ENCODE measurements at places on chromosomes 11 and 22.
A peak's percentile ranks its signal among the peaks of the same experiment; 100 is the strongest.

DNA sequence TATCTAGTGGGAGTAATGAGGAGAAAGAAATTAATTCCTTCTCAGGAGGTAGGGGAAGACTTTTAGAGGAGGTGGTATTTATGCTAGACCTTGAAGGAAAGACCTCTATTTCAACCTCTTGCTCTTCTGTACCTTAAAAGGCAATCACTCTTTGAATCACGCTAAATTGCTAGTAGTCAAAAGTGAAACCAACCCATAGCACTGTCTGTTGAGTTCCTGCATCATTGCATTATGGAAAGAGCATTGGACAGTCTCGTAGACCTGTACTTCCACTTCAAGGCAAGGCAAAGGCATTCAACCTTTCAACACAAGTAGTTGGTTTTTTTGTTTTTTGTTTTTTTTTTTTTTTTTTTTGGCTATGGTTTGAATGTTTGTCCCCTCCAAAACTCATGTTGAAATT is 770.4 kb downstream of the ETS1 start:
- DNase-seq = no peak

- DNase-seq = no peak
Observed at GRCh38 chr11:123299721-123300120, 104.7 kb upstream of the CLMP start.

DNA sequence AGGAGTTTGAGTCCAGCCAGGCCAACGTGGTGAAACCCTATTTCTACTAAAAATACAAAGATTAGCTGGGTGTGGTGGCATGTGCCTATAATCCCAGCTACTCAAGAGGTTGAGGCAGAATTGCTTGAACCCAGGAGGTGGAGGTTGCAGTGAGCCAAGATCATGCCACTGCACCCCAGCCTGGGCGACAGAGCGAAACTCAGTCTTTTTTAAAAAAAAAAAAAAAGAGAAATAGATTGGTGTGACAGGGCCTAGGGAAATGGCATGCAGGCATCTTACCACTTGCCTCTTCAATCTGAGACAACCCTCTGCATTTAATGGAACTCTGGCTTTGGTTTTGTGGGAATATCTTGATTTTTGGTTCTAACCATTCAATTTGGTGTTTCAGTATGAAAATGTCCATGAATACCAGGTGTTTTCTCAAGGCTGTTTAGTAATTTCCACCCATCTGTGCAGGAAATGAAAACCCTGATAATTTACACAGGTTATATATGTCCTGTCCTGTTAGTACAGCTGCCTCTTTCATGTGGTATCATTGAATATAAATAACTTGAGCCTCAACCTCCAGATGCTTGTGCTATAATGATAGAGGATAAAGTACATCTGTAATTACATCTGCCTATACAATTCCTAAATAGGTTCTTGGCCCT is 8.4 kb downstream of the XBP1 start:
- DNase-seq = no peak

DNA sequence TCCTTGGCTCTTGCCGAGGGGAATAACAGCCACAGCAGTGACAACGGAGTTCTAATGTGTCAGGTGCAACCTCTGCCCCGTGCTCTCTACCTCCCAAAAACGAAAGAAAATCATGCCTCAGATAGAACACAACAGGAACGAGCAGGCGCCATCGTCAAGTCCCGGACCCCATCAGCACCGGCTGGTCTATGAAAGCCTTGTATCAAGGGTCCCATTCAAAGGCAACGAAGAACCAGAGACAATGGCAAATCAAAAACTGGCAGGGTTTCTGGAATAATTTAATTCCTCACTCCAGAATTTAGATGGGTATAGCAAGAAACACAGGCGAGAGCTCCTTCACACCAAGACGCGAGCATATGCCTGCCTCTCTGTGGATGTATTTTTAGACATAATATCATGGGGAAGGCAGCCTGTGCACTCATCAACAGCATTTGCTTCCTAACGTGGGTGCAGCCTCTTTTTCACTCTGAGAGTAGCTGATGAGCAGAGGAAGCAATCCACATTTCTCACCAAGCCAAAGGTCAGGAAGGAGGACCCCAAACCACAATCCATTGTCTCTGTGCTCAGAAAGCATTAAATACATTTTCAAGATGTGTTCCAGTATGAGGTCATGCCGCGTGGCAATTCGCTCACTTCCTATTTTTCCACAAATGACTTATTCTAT is 193.4 kb upstream of the BLID start:
- no peak for DNase-seq

DNA sequence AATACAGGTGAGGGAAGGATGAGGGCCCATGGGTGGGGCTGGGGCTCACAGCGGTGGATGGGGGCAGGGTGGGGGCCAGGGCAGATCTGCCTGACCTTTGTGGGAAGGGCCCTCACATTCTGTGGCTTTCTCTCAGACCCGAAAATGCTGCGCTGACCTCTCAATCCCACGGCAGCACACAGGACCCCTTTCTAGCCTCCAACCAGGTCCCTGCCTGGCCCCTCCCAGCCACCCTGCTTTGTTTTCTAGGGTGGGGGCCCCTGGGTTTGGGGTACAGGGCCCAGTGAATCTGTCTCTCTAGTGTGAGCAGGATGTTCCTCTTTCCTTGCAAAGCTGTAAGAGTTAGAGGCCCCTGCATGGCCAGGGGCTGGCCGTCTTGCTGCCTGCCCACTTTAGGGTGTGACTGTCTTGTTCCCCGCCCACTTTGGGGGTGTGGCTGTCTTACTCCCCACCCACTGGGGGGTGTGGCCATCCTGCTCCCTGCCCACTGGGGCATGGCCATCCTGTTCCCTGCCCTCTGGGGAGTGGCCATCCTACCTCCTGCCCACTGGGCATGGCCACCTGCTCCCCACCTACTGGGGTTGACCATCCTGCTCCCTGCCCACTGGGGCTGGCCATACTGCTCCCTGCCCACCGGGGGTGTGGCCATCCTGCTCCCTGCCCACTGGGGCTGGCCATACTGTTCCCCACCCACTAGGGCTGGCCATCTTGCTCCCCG is 11.5 kb downstream of the PARVG start:
- DNase-seq = no peak

DNA sequence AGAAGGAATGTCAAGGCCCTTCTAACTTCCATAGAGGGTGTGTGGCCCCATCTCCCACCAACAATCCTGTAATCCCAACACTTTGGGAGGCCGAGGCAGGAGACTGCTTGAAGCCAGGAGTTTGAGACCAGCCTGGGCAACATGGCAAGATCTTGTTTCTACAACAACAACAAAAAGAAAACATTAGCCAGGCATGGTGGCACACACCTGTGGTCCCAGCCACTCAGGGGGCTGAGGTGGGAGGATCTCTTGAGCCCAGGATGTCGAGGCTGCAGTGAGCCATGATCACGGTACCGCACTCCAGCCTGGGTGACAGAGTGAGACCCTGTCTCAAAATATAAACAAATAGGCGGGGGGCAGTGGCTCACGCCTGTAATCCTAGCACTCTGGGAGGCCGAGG is 16.9 kb downstream of the TSPAN32 start:
- DNase-seq = no peak

DNA sequence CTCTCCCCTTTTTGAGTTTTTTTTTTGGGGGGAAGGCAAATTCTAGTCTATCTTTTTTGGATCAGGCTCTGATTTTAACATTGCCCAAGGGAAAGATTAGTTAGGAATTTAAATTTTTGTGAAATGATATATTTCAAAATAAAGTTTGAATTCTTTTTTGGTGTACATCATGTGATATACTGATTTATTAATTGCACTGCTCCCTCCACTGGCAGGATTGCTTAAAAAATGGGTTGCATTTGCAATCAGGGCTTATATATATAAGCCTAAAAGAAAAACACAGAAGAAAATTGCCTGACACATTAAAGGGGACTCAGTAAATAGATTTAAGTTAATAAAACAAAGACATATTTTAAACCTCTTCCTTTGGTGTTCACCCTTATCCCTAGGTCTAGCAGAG is 1.2 kb downstream of the DYNC2H1 start:
- no peak for DNase-seq

- no peak for DNase-seq
Observed at GRCh38 chr22:39713799-39714290, 143.3 kb downstream of the CACNA1I start.

DNA sequence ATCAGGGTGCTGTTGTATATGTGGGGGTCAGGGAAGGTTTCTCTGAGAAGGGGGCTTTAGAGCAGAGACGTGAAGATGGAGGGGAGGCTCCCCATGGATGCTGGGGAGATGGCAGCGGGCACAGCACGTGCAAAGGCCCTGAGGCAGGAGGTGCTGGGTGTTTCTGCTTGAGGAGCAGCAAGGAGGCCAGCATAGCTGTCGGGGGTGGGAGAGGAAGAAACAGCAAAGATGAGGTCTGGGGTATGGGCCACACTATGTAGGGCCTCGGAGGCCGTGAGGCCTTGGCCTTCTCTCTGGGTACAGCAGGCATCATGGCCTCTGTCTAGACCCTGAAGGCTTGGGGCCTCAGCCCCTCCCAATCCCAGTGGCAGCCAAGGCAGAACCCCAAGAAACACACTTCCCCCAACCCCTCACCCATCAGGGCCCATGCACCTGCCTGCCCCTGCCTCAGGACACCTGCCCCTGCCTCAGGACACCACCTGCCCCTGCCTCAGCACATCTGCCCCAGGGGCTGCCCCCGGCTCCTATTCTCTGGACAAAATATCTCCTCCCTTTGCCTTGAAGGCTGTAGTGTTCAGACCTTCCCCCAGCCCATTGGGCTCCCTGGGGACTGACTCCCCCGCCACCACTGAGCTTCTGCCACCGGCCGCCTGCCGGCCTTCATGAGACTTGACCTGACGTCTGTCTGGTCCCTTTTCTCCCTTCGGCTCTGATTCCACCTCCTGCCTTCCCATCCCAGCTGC is 6.2 kb downstream of the ALDH3B1 start:
- DNase-seq = no peak

GRCh38 chr22:17985606-17986005 is 38.8 kb downstream of the MICAL3 start:
- DNase-seq = no peak

DNA sequence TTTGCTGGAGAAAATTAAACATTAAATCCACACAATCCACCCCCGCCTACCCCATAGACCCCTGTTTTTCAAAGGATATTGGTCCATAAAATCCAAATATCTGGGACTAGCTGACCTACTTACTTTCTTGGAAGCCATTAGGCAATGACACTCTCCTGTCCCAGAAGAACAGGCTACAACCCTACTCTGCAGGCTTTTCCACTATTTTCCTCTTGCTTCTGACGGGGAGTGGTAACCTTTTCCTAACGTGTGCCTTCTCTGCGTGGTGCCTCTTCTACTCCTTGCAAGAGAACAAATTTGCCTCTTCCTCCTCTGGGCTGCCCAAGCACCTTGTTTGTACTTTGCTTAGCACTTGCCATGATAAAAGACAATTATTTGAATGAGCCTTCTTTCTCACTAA is 51.6 kb downstream of the UBASH3B start:
- no peak for DNase-seq

DNA sequence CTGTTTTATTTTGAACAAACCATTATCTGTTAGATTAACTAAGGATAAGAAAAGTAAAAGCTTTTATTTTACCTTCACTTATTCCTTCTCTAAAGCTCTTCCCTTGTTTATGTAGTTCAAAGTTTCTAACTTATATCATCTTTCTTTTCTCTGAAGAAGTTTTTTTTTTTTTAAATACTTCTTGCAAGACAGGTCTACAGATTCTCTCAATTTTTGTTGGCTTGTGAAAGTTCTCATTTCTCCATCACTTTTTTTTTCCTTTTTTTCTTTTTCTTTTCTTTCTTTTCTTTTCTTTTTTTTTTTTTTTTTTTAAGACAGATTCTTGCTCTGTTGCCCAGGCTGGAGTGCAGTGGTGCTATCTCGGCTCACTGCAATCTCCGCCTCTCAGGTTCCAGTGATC is 4.7 kb upstream of the TREH start:
- no peak for DNase-seq

GRCh38 chr11:20839231-20839630 is 169.8 kb downstream of the NELL1 start:
- no peak for DNase-seq

GRCh38 chr11:73875840-73876239 is 806 bp downstream of the COA4 start:
- DNase-seq = no peak

DNA sequence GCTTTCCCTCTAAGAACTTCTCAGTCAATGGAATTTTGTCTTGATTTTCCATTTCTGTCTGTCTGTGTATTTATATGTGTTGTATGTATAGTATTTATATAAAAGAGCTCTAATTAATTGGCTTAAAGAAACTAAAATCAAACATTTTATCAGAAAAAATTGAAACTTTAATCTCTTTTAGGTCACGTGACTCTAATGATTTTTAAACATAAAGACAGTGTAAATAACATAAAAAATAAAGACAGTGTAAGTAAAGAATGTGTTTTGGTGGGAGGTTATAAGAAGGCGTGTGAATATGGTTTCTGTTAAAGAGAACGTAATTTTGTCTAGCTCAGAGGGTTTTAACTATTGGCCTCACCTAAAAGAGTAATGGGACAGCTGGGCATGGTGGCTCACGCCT is 2.4 kb downstream of the JAML start:
- DNase-seq = no peak

- DNase-seq = peak; percentile 74
Observed at GRCh38 chr11:65919573-65920371, 546 bp downstream of the DRAP1 start.

- no peak for DNase-seq
Observed at GRCh38 chr22:22002526-22003055, 20.0 kb upstream of the TOP3B start.

- DNase-seq = no peak
Observed at GRCh38 chr11:127056338-127056971, 55.9 kb upstream of the KIRREL3 start.

DNA sequence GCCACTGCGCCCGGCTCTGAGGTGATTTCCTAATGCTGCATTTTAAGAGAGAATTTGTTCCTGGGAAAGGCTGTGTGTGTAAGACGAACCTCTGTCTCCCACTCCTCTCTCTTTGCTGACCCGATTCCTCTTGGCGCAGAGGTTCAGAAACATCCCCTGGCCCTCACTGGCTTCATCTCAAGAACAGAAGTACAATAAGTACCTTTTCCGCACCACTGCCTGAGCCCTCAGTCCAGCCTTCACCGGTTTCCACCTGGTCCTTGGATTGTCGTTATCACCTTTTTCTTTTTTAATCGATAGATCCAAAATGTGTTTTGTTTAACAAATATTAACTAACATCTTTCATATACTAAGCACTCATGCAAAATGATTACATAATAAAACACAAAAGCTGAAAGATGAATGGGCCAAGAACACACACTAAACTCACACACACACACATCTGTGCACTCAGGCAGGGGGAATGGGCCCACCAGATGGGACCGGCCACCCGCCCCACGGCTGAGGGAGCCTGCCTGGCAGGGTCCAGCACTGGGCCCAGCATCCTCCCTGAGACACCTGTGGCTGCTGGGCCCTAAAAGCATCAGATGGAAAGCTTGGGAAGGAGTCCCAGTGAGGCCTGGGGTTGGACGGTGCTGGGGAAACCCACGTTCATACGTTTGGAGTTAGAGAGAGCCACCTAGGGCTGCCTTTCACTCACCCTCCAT is 50.4 kb upstream of the A4GALT start:
- no peak for DNase-seq

GRCh38 chr11:625636-626268 is 997 bp upstream of the CDHR5 start:
- DNase-seq = no peak

DNA sequence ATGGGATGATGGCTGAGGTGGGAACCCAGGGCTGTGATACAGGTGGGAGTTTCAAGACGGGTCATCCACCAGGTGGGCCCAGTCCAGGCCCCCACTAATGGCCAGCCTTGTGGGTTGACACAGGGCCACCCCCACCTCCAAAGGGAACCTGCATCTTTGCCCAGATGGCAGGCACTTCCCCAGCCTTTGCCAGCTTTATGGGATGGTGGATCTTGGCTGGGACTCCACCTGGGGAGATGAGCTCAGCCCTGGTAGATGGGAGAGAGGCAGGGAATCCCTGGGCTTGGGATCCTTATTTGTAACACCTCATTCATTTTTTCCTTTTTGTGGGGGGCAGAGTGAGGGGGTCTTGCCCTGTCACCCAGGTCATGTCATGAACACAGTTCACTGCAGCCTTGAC is 33.4 kb downstream of the CD82 start:
- no peak for DNase-seq

All from islet precursor cell (in vitro differentiated cells).